ENCODE measurements at places on chromosomes 7 and 10.

- DNase-seq: no peak
Measured at GRCh38 chr10:11551916-11552602, 59.4 kb downstream of the USP6NL start.

- DNase-seq: no peak
Measured at GRCh38 chr7:75740846-75741497, 2.2 kb upstream of the HIP1 start.

- no peak for DNase-seq
Measured at GRCh38 chr10:25901199-25901598, 32.8 kb upstream of the MYO3A start.

- DNase-seq: no peak
Measured at GRCh38 chr7:5467645-5468044, 44.0 kb upstream of the TNRC18 start.

DNA sequence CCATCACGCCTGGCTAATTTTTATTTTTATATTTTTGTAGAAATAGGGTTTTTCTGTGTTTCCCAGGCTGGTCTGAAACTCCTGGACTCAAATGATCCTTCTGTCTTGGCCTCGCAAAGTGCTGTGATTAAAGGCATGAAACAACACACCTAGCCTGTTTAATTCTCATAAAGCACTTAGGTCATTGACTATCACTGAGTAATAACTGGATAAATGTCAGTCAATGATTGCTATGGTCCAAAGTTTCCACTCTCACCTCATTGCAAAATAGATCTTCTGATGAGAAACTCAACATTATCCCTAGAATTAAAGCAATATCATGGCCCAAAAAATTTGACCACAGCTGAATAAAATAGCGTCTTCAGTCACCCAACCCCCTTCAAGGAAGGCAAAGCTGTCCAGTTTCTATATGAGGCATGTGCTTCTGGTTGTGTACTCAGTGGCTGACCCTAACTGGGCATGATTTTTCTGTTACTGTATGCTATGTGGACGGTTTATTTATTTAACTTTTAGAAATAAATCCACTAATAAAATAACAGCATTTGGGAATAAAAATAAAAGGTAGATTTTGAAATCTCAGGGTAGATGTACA lies 86.5 kb upstream of the LRRN3 start:
- no peak for DNase-seq

DNA sequence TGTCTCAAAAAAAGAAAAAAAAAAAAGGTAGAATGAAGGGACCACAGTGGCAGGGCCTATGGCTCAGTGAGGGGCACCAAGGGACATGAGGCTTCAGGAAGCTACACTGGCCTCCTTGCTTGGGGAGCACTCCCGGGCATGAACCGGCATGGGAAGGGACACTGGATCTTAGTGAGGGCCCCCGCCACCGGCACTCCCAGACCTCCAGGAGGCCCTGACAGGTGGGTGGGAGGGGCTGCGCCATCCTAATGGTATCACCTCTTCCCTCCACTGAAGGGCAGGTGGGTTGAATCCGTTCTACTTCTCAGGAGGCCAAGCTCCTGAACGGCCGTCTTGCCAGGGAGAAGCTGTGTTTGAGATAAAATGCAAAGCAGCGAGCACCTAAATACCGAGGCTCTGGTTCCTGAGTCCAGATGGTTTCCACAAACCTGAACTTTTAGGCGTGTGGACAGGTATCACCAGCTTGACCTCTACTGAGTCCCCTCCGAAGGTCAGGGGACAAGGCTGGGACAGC lies 69.8 kb downstream of the C10orf143 start:
- DNase-seq: no peak

DNA sequence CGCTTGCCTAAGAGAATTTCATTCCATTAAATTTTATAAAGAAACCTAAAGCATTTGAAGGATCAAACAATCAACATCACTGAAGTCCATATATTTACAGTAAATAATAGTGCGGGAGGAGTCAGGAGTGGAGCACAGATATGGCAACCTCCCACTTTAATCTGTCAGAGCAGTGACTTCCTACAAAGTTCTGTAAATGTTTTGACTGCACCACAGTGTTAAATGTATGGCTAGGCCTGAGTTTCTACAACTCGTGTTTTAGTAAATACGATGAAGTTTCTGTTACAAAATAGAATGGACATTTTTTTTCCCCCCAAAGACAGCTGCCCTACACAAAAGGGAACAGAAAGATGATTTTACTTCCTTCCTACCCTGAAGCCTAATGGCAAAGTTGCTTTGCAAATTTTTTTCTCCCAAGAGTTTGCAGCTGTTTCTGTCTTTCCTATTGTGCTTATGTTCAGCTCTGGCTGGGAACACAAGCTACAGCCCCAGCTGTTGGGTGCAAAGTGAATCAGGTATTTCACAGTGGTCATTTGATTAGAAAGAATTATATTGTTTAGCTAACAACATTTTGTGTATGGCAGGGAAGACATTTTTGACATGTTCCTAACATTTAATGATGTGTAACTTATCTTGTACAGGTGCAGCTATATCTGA lies 62.1 kb downstream of the MET start:
- no peak for DNase-seq

- no peak for DNase-seq
Measured at GRCh38 chr7:133253519-133253875, 619 bp downstream of the EXOC4 start.

DNA sequence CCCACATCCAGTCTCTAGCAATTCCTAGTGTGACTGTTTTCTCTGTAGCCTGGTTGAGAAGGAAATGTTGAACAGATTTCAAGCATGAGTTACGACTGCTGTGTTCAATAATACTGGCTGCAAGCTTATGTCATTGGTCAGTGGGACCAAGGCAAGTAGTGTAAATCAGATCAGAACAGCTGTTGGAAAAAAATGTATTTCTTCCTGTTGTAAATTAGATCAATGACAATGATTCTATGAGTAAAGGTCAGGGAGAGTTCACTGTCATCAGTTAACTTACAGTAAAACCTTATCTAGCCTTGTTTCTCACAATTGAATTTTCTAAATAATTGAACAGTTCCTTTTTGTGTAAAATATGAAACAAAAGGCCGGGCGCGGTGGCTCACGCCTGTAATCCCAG lies 6.7 kb downstream of the OTUD1 start:
- no peak for DNase-seq

GRCh38 chr10:21764466-21765189 lies 230.6 kb downstream of the MLLT10 start:
- DNase-seq: peak; percentile 40

DNA sequence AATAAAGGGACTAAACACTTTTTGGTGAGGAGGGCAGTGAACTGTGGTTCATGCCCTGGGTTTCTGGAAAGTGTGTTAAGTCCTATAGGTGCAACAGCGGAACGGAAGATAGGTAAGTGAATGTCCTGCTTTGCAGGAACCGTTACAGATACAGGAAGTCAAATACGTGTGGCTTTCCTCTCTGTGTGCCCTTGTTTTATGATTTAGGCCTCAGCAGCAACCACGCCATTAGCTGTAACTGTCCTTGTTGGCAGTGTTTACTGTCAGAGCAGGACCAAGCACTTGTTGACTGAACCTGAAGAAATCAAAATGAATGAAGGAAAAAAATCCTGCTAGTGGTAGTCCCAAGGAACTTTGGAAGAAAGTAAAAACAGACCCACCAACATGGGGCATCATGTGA lies 150.3 kb downstream of the PIP4K2A start:
- no peak for DNase-seq

- DNase-seq: no peak
Measured at GRCh38 chr10:24847112-24848070, 105.0 kb downstream of the PRTFDC1 start.

DNA sequence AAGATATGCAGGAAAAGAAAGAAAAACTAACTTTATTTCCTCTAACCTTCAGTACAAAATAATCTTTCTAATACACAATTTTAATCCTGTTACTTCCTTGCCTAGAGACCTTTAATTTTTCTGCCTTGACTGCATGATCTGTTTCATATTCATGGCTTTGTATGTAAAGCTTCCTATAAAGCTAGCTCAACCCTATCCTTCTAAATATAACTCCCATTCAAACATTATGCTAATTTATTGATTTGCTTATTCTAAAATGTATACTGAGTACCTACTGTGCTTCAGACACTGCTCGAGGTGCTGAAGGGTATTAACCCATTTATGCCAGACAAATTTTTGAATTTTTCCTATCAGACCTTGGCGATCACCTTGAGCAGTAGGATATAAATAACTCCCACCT lies 47.6 kb downstream of the SEMA3C start:
- DNase-seq: no peak

DNA sequence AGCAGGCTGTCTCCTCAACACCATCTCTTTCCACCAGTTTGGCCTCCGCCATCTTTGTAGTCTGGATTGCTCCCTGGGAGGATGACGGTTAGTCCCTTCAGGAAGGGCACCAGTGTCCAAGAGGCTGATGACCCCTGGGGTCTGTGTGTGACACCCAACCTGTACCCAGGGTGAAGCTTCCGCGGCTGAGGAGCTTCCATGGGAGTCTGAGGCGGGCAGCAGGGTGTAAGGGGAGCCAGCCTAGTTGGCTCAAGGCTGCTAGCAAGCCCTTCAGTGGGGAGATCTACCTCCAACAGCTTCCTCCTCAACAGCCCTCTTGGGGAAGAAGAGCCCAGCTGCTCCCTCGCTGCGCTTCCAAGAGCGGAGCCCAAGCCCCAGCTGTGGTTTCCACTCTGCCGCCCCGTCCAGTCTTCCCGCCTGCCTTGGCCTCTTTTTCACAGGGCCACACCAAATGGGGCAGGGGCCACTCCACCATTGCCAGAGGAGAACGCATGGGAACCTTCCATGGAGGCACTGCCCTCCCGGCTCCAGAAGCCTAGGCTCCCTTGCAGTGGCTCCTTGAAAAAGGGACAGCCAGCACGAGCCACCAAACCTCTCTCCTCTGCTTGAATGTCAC lies 57.4 kb downstream of the TMEM209 start:
- no peak for DNase-seq

- DNase-seq: no peak
Measured at GRCh38 chr10:77784856-77785255, 141.7 kb downstream of the DLG5 start.

DNA sequence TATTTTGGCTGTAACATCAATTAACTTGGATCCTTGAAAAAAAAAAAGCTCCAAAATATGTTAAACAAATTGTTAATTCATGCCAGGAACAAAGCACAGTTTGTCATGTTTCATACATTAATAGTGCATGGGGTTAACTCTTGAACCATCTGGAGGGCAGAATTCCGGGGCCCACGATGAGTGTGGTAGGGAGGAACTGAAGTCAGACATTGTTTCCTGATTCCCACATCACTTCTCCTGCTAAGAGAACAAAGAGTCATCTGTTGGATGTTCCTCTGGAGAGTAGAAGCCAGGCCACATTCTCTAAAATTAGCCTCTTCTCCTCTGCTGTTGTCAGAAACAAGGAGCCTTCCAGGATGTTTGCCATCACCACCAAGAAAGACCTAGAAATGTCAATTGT lies 54.6 kb downstream of the TMEM178B start:
- DNase-seq: no peak

- no peak for DNase-seq
Measured at GRCh38 chr7:136868496-136869000, at the start of gene CHRM2. TSS of gene CHRM2 (plus strand) at chr7:136868652. CDS start at chr7:137014866, 146,214 bp downstream.

GRCh38 chr10:42618424-42618823 lies 19.9 kb downstream of the ZNF33B start:
- DNase-seq: no peak

- no peak for DNase-seq
Measured at GRCh38 chr7:5678295-5679047, 103.0 kb downstream of the RNF216 start.

DNA sequence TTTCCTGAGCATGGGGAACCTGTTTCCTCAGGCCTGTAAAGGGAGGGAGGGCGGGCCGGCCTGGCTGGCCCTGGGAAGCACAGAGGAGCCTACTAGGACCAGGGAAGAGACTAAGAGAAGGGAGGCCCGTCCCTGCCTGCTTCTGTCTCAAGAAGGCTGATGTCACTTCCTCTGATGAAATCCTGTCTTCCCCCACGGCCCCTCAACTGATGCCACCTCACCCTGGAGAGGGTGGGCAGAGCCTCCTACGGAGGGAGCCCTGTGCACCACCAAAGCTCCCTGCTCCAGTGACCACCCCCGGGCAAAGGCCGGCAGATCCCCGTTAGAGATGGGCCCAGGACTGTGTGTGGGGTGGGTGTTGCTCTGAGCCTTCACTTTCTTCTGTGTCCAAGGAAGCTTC lies 1.0 kb upstream of the PILRA start:
- DNase-seq: no peak
